ENCODE measurements at places on chromosomes 5 and 9.

GRCh38 chr5:168449166-168449565 lies 37.1 kb upstream of the RARS1 start:
- DNase-seq, result no peak

DNA sequence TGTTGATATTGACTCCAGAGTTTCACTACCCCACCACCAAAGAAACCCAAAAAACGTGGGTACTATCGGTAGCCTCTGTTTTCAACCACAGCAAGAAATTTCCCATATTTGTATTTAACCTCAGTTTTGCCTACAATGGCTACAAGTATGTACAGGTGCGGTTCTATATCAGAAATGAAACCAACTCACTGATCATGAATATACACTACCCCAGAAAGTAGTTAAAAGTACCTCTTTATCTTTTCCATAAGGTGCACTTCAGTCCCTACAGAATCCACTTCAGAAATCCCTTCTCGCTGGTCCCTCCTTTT lies 140.6 kb upstream of the SLC12A2 start:
- no peak for DNase-seq

DNA sequence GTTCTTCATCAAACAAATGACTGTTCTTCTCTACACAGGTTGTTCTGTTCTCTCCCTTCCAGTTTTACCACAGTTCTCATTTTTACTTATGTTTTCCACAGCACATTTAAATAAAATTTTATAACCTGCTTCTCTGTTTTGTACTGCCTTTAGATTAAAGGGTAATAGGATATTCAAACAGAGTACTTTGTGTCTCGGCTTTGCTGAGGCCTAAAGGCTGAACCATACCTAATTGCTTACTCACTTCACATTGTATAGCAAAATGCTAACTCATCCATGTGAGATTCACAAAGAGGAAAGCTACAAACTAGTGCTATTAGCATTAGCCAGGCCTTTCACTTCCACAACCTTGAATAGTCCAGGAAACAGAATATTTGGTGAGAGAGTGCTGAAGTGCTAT lies 200.3 kb downstream of the TRPM3 start:
- no peak for DNase-seq

DNA sequence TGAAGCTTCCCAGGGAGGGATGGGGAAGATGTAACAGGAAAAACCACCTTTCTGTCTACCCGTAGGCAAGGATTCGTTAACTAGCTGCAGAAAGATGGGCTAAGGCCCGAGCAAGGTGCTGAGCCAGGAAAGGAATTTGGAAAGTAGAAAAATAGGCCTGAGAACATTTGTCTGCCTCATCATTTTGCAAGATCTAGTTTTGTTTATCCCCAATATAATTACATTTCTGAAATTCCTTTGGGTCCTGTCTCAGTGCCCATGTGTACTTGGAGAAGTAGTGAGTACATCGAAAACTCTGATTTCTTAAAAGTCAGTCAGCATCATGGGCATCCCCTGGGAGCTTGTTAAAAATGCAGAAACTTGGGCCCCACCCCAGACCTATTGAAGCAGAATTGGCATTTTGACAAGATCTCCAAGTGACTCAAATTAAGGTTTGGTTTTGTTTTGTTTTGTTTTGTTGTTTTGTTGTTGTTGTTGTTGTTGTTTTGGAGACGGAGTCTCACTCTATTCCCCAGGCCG lies 52.1 kb upstream of the CEMIP2 start:
- no peak for DNase-seq

- DNase-seq, result no peak
Observed at GRCh38 chr9:78808048-78808447, 511.1 kb downstream of the PSAT1 start.

GRCh38 chr9:129330711-129331492 lies 152.8 kb upstream of the IER5L start:
- no peak for DNase-seq

DNA sequence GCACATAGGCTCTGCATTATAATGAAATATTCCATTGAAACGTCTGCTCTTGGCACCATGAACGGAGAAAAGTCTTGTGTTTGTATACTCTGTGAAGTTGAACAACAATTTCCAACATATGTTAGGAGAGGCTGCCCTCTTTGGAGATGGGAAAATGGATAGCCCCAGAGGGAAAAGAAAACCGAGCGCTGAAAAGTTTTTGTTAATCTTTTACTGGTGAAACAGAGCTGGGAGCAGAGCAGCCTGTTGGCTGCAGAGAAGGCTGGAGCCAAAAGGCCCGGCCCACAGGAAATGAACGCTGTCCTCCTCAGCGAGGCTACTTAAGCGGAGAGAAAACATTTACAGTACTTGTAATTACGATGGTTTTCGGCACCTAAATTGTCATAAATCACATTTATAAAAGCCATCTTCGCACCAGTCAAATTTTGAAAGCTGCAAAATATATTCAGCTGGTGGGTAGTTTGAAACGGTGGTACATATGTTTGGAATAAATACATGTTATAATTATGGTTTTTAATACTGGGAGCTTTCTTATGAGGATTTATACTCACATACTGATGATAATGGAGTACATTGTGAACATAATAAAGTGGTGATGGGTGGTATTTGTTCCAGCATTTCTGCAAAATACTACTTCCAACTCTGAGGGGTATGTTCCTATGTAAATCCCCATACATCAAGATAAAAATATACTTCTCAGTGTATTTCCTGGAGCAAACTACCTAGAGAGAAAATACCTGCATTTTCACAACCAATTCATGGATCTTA lies 129.6 kb upstream of the CNTLN start:
- DNase-seq, result peak; percentile 21
